ENCODE measurements at places on chromosomes 7 and 10. TPM values are rescaled to one million over a fixed set of nuclear protein-coding genes. Genes with fewer than 3 reads are reported as not detected.

DNA sequence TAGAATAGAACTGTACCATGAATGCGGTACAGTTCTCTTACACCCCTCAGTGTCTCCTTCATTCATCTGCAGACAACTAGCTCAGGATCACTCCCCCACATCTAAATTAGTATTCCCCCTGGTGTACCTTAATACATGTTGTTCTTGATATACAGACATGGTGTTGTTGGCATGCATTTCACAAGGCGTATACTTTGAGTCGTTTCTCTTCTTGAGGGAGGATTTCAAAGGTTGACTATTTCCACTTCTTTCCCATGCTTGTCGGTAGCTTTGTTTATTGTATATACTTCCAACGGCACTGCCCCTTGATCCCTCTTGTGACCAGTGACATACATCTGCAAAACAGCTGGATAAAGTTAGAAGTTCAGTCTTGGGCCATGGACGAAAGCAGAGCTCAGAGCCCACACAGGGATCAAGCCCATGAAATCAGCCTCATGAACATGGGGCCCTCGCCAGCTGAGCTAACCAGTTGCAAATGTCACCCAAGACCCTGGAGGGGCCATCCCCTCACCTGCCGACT, 8.6 kb downstream of the CPA4 start:
- no peak for DNase-seq

- no peak for DNase-seq
Measured at GRCh38 chr7:7219216-7219615, 36.9 kb downstream of the C1GALT1 start.

GRCh38 chr10:24843256-24843655, 109.2 kb downstream of the PRTFDC1 start:
- no peak for DNase-seq

DNA sequence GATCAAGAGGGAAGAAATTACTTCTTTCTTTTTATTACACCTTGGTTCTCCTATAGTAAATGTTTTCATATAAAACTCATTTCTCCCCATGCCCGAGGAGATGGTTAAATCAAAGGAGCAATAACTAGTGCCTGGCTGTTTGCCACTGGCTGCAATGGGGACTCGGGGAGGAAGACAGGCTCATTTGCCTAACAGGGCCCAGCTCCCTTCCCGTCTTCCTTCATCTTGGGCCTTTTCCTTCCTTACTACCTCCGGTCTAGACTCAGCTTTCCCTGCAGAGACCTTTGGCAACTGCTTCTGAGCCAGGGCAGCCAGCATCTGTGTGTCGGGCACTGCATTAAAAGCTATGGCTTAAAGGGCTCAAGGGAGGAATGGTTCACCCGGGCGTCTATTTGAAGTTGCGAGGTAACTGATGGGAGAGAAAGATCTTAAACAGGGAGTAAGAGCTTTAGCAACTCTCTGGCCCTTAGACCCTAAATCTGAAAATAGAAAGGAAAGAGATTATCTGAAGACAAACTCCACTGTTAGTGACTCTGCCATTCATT, 63.5 kb downstream of the CALD1 start:
- DNase-seq: no peak

- DNase-seq: no peak
Measured at GRCh38 chr7:137882261-137882668, 35.5 kb upstream of the DGKI start.

GRCh38 chr7:43077732-43078391, 34.6 kb upstream of the HECW1 start:
- DNase-seq: no peak

GRCh38 chr10:79926037-79926436, 22.9 kb downstream of the SFTPD start:
- DNase-seq: peak; percentile 13

DNA sequence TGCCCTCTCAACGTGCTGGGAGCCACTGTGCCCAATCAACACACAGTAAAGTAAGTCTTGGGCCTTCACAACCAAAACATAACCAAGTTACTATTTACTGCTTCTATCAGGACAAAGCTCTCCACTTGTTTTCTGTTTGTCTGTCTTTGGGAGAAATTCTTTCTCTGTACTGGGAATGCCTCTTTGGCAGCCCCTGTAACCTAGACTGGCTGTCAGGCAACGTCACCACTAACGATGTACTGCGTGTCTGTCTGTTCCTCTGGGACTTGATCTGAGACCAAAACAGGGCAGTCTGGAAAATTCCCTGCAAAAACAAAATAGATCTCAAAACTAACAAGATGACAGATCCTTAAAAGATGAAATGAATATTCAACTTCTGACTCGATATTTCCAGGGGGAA, 113.0 kb downstream of the SMURF1 start:
- DNase-seq: no peak

GRCh38 chr10:47024046-47024322, 112.8 kb downstream of the PTPN20 start:
- DNase-seq: peak; percentile 15

DNA sequence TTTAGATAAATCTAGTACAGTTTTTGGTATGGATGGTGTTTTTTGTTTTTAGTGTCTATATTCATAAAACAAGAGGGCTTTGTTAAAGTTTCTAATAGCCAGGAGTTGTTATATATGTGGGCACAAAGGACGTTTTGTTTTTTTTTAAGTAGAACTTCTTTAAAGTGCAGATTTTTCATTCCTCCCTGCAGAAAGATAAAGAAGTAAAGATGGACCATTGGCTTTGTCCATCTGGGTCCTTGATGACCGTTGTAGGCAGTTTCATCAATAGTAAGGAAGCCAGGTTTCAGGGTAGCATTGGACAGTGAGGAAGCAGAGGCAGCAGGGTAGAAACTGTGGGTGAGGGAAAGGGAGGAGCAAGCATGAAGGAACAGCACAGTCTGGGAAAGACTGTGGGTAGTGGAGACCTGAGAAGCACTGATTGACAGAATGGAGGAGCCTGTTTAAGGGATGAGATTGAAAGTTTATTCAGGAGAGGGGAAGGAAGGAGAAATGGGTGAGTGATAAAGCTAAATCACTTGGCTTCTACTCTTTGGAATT, 5.3 kb downstream of the CALU start:
- DNase-seq: no peak

GRCh38 chr7:14868937-14869336, 33.6 kb downstream of the DGKB start:
- DNase-seq: no peak

DNA sequence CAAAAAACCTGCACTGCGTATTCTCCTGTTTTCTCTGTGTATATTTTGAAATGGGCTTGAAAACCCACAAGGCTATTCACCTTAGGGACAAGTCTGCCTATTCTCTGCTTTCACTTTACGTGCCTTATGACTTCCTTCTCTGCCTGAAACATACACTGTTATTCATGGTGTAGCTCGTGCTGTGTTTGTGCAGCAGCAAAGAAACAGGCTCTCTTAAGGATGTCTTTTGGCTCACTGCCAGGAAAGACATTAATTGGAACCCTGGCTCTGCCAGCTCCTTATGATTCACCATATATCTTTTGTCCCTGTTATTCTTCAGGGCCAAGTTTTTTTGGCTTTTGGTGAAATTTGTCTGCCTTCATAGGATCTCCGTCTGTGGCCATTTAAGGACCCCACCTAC, 92.4 kb downstream of the TMEM106B start:
- DNase-seq: no peak

DNA sequence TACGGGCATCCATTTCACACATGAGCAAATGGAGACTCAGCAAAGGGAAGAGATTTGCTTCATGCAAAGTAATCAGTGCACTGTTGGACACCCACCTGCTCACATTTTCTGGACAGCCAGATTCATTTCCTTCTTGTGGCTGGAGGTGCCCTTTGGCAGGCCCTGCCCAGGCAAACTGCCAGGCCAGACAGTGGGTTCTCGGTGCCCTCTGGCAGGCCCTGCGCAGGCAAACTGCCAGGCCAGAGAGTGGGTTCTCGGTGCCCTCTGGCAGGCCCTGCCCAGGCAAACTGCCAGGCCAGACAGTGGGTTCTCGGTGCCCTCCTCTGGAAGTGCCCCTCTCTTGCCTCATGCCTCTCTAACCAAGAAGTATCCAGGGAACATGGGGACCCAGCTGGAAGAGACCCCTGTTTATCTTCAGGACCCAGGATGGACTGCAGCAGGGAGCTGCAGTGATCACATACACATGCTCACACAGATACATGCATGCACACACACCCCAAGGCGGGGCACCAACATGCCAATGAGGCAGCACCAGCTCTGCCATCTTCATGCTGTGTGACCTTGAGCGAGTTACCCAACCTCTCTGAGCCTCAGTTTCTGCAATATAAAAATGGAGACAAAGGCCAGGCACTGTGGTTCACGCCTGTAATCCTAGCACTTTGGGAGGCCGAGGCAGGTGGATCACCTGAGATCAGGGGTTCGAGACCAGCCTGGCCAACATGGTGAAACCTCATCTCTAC, 67.1 kb downstream of the OAT start:
- no peak for DNase-seq

DNA sequence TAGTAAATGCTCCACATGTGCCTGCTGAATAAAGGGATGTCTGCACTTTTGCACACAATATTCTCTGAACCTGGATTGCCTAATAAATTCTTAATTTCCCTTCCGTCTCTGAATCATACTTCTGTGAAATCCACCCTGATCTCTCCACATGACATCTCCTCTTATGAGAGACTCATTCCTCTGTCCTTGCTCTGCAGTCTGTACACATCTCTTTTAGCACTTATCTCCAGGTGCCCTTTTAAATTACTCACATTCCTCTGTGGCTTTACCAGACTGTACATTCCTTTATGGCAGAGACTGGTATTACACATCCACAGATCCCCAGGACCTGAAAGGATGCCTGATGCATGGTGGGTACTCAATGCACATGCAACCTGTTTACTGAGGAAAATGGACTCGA, 527.6 kb downstream of the PHTF2 start:
- no peak for DNase-seq

DNA sequence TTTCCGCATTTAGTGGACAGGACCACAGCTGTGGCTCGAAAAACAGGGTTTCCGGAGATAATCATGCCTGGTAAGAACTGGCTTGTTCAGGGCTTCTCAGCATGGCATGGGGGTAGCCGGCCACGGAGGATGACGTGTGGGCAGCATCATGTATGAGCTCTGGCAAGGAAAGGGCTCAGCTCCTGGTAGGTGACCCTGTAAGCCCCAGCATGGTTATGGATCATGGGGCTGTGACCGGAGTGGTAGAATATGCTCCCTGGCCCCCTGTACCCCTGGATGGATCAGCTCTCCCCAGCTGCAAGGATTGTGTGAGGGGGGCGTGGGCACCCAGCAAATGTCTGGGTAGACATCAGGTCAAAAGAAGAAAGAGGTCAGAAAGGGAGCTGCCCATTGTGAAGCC, 113.5 kb downstream of the DOCK1 start:
- DNase-seq: no peak

- DNase-seq: no peak
Measured at GRCh38 chr10:22372298-22372697, 27.0 kb downstream of the SPAG6 start.

- DNase-seq: no peak
Measured at GRCh38 chr7:21371360-21371759, 56.5 kb upstream of the SP4 start.

GRCh38 chr7:118758582-118758981, 534.1 kb downstream of the ANKRD7 start:
- DNase-seq: no peak

DNA sequence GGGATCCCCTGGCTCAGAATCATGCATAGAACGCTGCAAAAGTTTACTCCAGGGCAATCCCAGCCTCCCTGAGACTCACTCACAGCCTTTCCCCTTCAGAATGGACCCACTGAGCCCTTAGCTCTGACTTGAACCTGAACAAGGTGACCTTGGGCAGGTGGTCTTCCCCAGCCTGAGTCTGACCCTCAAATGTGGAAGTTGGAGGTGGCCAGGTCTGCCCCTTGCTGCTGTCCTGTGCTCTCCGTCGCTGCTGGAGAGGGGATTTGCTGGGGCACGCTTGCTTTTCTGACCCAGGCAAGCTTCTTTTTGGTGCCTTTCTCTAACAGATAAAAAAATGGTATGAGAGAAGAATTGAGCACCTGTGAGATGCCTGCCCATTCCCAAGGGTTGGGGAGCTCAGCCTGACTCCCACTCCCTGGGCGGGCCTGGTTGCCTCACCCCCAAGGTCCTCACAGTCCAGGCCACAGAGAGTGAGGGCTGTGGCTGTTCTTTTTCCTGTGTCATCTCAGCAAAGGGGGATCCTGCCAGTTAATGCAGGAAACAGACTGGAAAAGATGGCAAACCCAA, 46.6 kb upstream of the IGFBP3 start:
- DNase-seq: no peak

DNA sequence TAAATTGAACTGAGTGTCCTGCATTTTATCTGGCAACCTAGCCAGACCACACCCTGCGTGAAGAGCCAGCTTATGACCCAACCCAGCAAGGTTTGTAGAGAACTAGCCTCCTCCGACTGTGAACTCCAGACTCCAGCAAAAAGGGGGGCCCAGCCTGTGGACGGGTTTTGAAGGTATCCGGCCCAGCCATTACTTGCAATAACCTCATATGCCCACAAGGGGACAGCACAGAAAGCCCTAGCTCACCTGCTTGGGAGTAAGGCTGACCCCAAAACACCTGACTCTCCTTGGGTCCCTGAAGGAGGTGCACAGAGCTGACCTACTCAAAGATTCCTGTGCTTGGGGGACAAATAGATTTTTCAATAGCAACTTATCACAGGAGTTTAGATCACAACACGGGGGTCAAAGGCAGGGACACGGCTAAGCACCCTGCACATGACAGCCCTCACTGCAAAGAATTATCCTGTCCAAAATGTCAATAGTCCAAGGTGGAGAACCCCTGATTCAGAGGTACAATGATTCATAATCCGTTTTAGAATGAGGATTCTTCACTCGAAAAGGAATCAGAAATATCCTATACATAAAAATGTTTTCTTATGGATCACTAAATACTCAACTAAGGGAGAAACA, 4.6 kb downstream of the TRPV6 start:
- DNase-seq: peak; percentile 66

DNA sequence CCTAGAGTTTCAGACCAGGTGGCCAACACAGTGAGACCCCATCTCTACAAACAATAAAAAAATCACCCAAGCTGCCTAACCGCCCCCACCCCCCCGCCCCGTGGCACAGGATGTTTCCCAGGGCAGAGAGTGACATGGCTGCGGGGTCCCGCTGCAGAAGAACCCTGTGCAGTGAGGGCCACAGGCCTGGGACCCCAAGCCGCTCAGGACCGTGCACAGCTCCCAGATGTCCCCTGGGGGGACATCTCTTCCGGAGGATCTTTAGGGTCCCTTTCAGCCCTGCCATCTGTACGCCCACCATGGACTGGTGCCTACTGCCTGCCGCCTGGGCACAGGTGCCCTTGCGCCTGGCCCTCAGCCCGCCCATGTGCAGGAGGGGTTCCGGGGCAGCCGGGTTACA, 373.6 kb downstream of the DNAJB6 start:
- no peak for DNase-seq

TBXAS1 gene
- 1.6 TPM for total RNA-seq

ARMC10 gene
- total RNA-seq: 35.7 TPM

SMKR1 gene
- total RNA-seq: 1.3 TPM

PNLIPRP1 gene
- total RNA-seq: not detected

VSTM4 gene
- not detected for total RNA-seq

EVX1 gene
- not detected for total RNA-seq

GPR15LG gene
- total RNA-seq: not detected

BPGM gene
- 11.9 TPM for total RNA-seq

BTBD16 gene
- total RNA-seq: not detected

Measured in activated CD8-positive, alpha-beta T cell treated with anti-CD3 and anti-CD28 coated beads, Interleukin-2, amount 10 ng/mL, durations not matched to agents 7 days and 5 days (primary cell).